Ascending aorta (tissue), 2 donors: ENCODE measurements at places on chromosomes 1 and 21. TPM values are rescaled to one million over a fixed set of nuclear protein-coding genes. Genes with fewer than 3 reads are reported as not detected.

NTNG1 gene
- total RNA-seq, result not detected

- H3K36me3 ChIP-seq, result no peaks in the 10 kb centered on the region
- no peak overlapping the region for H3K27ac ChIP-seq
- no peaks in the 10 kb centered on the region for H3K4me1 ChIP-seq
- H3K4me3 ChIP-seq, result no peak overlapping the region
- no peak for DNase-seq
These were observed 6.6 kb upstream of the HES4 start for GRCh38 chr1:1006305-1007159.

GRCh38 chr21:16597753-16598152 is 868.0 kb downstream of the USP25 start:
- no peak overlapping the region for H3K4me3 ChIP-seq
- no peaks in the 10 kb centered on the region for H3K4me1 ChIP-seq
- H3K27me3 ChIP-seq, result no peaks in the 10 kb centered on the region
- H3K36me3 ChIP-seq, result no peaks in the 10 kb centered on the region
- DNase-seq, result no peak

- no peak for DNase-seq
- no peaks in the 10 kb centered on the region for H3K36me3 ChIP-seq
- H3K4me3 ChIP-seq, result no peak overlapping the region
- peaks cover 4% of the 10 kb centered on the region for H3K4me1 ChIP-seq
These were observed 43.0 kb downstream of the ATF3 start for GRCh38 chr1:212651521-212651920.

DNAJC28 gene
- total RNA-seq, result 1.5 TPM

OR2L3 gene
- total RNA-seq, result not detected
